ENCODE measurements at places on chromosomes 12 and 14.

- no peaks in the 10 kb centered on the region for H3K36me3 ChIP-seq
- DNase-seq = no peak
- H3K27ac ChIP-seq = no peak overlapping the region
Observed at GRCh38 chr14:105439710-105440553, 20.3 kb downstream of the MTA1 start.

GRCh38 chr14:104714066-104714465 lies 10.0 kb upstream of the ADSS1 start:
- no peaks in the 10 kb centered on the region for H3K4me1 ChIP-seq
- no peak overlapping the region for H3K4me3 ChIP-seq
- H3K27me3 ChIP-seq = no peaks in the 10 kb centered on the region
- H3K36me3 ChIP-seq = peaks cover 3% of the 10 kb centered on the region
- DNase-seq = no peak

DNA sequence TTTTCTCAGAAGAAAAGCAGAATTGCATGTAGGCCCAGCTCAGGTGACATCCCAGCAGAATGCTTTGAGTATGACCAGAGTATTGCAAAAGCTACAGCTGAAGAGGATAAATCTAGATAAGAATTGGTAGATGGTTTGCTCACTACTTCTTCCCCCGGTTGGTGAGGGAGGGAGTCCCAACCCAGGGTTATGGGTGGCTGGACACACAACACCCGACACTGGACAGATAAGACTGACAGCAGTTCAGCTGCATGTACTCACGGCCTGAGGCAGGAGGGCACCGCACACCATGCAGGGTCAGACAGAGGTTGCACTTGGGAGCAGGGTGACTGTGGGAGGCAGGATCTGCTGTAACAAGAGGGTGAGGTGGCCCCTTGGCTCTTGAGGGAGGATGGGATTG lies 1.7 kb upstream of the CLEC4C start:
- H3K36me3 ChIP-seq = no peaks in the 10 kb centered on the region
- H3K27ac ChIP-seq = no peak overlapping the region

DNA sequence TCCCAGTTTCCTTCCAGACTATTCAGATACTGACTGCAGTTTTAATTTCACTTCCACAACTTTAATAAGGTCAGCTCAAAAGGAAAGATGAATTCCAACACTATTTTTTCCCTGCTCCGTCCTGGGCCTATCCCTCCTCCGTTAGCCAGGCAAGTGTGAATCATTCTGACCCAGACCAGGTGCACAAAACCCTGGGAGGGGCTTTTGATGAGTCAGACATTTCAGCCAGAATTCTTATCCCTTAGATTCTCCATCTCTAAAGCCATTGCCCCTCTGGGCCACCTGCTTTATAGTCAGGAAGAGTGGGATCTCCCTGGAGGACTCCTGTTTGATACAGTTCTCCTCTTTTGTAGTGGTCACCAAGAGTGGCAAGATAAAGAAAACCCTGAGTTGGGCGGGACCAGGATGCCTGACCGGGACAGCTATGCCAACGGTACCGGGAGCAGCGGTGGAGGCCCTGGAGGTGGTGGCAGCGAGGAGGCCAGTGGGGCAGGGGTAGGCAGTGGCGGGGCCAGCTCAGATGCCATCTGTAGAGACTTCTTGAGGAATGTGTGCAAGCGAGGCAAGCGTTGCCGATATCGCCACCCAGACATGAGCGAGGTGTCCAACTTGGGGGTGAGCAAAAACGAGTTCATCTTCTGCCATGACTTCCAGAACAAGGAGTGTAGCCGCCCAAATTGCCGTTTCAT lies 2.2 kb downstream of the ZC3H10 start:
- no peak overlapping the region for H3K27ac ChIP-seq
- peaks cover 6% of the 10 kb centered on the region for H3K4me1 ChIP-seq
- no peak overlapping the region for H3K4me3 ChIP-seq
- DNase-seq = peak; percentile 33
- H3K36me3 ChIP-seq = peaks cover 2% of the 10 kb centered on the region
- H3K27me3 ChIP-seq = no peaks in the 10 kb centered on the region

GRCh38 chr14:71308671-71309070 lies 401.4 kb downstream of the PCNX1 start:
- H3K4me3 ChIP-seq = no peak overlapping the region
- H3K27ac ChIP-seq = no peak overlapping the region
- no peaks in the 10 kb centered on the region for H3K27me3 ChIP-seq
- H3K4me1 ChIP-seq = no peaks in the 10 kb centered on the region
- DNase-seq = no peak

GRCh38 chr12:89475203-89475990 lies 49.2 kb downstream of the GALNT4 start:
- no peak for DNase-seq
- H3K36me3 ChIP-seq = no peaks in the 10 kb centered on the region
- H3K4me3 ChIP-seq = no peak overlapping the region
- H3K27ac ChIP-seq = no peak overlapping the region
- no peaks in the 10 kb centered on the region for H3K4me1 ChIP-seq
- H3K27me3 ChIP-seq = no peaks in the 10 kb centered on the region

DNA sequence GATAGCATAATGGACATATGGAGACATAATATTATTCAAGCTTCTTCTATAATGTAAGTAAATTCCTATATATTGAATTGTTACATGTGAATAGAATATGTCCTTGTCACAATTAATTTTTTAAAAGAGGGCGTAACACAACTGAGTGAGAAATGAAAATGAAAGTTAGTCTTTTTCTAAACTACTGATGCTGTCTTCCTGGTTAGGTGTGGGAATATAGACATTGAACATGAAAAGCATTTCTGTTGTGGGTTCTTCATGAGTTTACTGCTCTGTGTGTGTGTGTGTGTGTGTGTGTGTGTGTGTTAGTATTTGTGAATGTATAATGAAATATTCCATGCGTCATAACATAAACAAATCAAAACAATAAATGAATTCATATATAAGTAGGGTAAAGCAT lies 40.5 kb upstream of the RTL1 start:
- no peaks in the 10 kb centered on the region for H3K36me3 ChIP-seq
- H3K4me3 ChIP-seq = no peak overlapping the region
- no peaks in the 10 kb centered on the region for H3K4me1 ChIP-seq

- no peak overlapping the region for H3K4me3 ChIP-seq
- H3K4me1 ChIP-seq = no peaks in the 10 kb centered on the region
- H3K27ac ChIP-seq = no peak overlapping the region
- DNase-seq = peak; percentile 13
- H3K27me3 ChIP-seq = no peaks in the 10 kb centered on the region
Observed at GRCh38 chr12:106267535-106267934, 19.7 kb upstream of the CKAP4 start.

DNA sequence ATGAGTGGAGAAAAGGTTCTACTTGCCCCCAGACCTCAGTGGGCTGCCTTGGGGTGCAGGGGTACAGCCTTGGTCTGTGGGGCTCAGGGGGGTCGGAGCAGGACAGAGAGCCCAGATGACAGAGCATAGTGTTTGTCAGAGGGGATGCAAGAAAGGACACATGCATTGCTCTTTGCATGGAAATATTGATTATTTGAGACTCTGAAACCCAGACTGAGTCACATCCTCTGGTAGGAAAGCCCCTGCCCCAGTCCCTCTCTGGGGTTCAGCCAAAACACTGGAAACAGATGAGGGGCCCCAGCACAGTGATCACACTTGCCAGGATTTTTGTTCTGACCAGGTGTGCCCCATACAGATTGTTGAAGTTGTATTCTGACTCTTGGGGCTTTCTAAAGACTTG lies 1094.4 kb downstream of the BCL11B start:
- H3K36me3 ChIP-seq = no peaks in the 10 kb centered on the region
- H3K4me3 ChIP-seq = no peak overlapping the region
- H3K27ac ChIP-seq = no peak overlapping the region
- DNase-seq = no peak

DNA sequence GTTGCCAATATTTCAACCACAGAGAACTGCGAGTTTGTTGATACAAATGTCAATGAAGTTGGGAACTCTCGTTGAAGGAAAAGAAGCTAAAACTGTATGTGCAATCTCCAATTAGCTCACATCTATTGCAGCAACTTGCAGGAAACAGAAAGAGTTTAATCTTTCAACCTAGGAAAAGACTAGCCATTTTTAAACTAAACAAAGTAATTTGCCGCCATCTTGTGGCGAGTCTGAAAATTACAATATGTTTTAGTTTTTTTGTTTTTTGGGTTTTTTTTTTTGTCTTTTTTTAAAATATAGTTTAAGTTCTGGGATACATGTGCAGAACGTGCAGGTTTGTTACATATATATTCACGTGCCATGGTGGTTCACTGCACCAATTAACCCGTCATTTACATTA lies 131.2 kb upstream of the FOXG1 start:
- no peaks in the 10 kb centered on the region for H3K4me1 ChIP-seq
- no peaks in the 10 kb centered on the region for H3K36me3 ChIP-seq
- H3K4me3 ChIP-seq = no peak overlapping the region
- H3K27me3 ChIP-seq = no peaks in the 10 kb centered on the region
- DNase-seq = peak; percentile 13
- H3K27ac ChIP-seq = no peak overlapping the region

DNA sequence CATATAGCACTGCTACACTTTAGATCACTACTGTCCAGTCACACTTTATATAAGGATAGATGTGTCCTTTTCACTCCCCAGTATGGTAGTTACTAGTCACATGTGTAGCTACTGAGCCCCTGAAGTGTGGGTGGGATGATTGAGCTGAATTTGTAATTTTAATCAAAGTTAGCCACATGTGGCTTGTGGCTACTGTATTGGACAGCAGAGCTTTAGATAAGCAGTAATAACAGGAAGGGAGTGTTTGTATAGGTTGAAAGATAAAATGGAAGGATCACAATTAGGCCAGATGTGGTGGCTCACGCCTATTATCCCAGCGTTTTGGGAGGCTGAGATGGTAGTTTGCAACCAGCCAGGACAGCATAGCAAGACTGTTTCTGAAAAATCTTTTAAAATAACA lies 23.5 kb downstream of the NAA30 start:
- no peak for DNase-seq
- no peaks in the 10 kb centered on the region for H3K27me3 ChIP-seq
- H3K36me3 ChIP-seq = peaks cover 2% of the 10 kb centered on the region
- H3K4me1 ChIP-seq = no peaks in the 10 kb centered on the region
- no peak overlapping the region for H3K4me3 ChIP-seq
